NCI-H2081 (cell line): ENCODE measurements at places on chromosomes 7 and 10.

DNA sequence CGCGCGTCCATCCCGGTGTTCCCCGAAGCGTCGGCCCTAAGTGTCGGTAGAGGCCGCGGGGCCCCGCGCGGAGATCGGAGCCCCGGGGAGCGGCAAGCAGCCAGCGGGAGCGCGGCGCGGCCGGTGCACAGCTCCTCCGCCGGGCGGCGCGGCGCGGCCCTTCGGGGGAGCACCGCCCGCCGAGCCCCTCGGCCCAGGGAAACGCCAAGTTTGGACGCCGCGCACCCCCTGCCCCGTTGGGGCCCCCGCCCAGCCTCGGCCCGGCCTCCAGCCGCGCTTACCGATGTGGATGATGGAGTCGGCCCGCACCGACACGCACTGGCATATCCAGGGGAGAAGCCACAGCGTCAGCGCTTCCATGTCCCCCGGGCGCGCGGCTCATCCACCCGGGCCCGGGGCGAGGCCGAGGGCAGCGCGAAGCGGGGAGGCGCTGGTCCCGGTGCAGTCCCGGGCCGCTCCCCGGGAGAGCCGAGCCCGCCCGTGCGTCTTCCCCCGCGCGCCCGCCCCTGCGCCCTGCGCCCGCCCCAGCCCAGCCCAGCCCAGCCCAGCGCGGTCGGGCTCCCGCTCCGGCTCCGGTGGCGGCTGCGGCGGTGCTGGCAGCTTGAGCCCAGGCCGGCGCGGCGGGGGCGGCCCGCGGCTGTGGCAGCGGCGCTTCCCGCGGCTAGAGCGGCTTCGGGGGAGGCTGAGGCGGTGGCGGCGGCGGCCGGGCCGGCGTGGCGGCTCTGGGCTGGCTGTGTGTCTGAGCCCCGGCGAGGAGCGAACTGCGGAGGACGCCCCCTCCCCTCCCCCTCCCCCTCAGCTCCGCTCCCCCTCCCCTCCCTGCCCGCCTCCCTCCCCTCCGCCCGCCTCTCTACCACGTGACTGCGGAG lies at the start of gene GRID1:
Gene GRID1, minus strand, starts transcription at position 763 of the 869 bp plus-strand sequence.
- DNase-seq, result peak; percentile 55

- no peak for DNase-seq
These were observed 21.2 kb downstream of the YAE1 start for GRCh38 chr7:39587393-39587792.

GRCh38 chr7:157347217-157347904 lies 10.6 kb downstream of the DNAJB6 start:
- no peak for DNase-seq

DNA sequence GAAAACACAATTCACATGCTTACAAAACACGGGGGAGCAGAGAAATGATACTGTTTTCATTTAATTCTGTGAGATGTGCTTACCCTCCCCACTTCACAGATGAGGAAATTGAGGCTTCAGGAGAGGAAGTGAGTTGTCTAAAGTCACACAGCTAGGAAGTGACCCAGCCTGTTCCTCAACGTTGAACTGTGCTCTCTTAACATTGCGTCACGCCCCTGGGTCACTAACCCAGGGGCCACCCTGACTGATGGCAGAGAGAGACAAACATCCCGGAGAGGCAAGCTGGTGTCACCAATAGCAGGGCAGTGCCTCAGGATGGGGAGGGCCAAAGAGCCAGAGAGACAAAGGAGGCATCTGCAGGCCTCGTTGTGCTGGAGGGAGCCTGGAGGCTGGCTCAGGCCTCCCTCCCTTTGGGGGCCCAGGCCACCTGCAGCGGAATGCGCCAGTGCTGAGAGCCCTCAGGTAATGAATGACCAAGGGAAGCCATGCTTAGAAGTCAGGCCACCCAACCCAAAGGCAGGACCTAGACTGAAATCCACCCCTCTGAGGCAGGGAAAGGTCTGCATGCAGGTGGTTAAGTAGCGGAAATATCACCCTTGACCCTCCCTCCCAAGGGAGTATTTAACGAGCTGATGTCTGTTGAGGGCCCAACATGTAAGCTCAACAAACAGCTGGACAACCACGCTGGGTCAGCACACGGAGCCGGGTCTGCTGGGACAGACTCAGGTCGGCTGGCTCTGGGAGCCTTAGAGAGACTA lies 81.3 kb downstream of the C10orf105 start:
- no peak for DNase-seq

- DNase-seq, result no peak
These were observed 385.0 kb downstream of the DPP6 start for GRCh38 chr7:154437234-154437633.

DNA sequence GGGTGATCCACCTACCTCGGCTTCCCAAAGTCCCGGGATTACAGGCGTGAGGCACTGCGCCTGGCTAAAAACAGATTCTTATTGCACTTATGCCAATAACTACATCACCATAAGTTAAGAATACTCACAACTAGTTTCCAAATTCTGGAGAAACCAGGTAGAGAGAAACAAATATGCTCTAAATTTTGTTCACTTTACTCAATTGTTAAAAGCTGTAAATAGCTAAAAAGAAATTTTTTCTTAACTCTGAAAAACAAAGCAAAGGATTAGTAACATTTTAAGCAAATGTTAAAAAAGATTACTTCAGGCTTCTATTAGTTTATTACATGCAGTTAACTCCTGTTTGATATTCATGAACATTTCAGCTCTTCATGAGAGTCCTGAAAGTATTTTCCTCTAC lies 28.3 kb upstream of the ZMIZ2 start:
- DNase-seq, result no peak

- no peak for DNase-seq
These were observed 15.3 kb downstream of the LIPK start for GRCh38 chr10:88721392-88721791.

- DNase-seq, result no peak
These were observed 218.2 kb downstream of the RELN start for GRCh38 chr7:103771294-103771693.

GRCh38 chr10:88500656-88501055 lies 82.5 kb downstream of the RNLS start:
- no peak for DNase-seq

- no peak for DNase-seq
These were observed 383.2 kb upstream of the ZMIZ1 start for GRCh38 chr10:78685466-78686103.

GRCh38 chr10:36177071-36177470 lies 535.0 kb upstream of the FZD8 start:
- no peak for DNase-seq

DNA sequence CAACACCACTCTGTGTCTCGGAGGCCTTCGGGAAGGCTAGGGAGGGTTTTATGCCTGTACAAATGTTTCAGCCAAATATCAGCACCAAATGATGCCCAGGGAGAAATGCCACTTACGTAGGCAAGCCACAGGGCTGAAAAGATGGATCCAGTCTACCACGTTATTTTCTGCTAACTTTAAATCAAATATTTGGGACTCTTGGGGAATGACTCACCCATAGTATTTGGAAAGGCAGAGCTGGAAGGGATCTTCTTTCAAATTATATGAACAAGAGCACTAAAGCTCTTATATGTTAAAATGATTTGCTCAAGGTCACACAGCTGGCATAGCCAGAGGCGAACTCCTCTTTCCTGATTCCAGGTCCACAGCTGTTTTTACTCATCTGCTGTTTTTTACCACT lies 591.4 kb downstream of the SORCS1 start:
- DNase-seq, result no peak

DNA sequence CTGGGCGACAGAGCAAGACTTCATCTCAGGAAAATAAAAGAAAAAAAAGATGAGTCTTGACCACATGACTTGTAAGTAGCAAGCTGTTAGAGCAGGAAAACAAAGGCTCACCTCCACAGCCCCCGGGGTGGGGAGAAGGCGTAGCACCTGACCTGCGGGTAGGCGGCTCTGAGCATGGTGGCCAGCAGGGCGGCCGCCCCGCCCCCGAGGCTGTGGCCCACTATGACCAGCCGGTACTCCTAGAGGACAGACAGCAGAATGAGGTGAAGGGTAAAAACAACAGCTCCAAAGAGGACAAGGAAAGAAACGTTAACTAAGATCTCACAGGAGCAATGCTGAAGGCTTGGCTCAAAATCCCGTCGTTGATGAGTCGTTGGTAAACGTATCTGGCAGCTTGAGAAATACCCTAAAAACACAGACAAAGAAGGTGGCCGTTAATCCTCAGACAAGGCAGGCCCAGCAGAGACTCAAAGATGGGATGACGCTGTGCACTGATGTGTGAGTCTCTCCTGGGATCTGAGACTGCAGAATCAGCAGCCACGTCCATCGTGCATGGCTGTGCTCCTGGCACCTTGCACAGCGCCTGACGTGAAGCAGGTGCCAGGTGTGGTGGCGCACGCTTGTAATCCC lies 31.1 kb downstream of the DAGLB start:
- no peak for DNase-seq

DNA sequence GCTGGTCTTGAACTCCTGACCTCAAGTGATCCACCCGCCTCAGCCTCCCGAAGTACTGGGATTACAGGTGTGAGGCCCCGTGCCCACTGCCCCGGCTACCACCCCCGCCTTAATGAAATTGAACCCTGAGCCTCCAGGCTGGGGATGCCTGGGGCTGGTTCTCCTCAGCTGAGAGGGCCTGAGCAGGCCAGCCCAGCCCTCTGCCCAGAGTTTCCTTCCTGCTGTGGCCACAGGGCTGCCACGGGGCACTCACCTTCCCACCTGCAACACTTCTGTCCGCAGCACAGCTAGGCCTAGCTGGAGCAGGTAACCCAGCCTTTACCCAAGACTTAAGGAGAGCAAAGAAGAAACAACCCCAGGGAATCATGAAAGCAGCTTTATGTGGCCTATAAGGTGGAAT lies 78.1 kb upstream of the ANLN start:
- DNase-seq, result no peak

- no peak for DNase-seq
These were observed 54.9 kb upstream of the SP4 start for GRCh38 chr7:21373031-21373430.

GRCh38 chr10:32548208-32548607 lies 102.3 kb downstream of the CCDC7 start:
- no peak for DNase-seq

DNA sequence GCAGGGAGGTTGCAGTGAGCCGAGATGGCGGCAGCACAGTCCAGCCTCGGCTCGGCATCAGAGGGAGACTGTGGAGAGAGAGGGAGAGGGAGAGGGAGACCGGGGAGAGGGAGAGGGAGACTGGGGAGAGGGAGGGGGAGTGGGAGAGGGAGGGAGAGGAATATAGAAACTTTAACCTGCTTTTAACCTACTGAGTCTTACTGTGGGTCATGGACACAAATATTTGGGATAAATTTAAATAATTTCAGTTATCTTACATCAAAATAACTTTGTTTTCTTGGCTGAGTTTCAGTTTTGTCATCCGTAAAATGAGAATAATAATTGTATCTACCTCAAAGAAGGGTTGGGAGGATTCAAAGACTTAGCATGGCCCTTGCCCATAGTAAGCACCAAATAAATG lies 319.8 kb downstream of the LRMDA start:
- no peak for DNase-seq

DNA sequence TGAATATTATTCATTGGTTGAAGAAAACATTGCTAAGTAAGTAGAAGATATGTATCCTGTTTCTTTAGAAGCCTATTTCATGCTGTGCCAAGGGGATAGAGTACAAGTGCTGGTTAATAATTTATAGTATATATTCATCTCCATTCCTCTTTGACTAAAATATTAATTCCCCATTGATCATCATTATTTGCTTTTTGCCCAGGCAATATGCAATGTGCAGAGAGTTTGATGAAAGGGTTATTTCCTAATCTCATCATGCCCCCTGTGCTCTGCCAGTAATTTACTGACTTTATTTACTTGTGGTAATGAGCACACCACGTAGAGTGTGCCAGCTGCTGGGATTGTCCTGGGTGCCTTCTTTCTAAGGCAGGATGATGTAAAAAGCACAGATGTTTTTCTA lies 180.9 kb downstream of the REEP3 start:
- DNase-seq, result peak; percentile 22

DNA sequence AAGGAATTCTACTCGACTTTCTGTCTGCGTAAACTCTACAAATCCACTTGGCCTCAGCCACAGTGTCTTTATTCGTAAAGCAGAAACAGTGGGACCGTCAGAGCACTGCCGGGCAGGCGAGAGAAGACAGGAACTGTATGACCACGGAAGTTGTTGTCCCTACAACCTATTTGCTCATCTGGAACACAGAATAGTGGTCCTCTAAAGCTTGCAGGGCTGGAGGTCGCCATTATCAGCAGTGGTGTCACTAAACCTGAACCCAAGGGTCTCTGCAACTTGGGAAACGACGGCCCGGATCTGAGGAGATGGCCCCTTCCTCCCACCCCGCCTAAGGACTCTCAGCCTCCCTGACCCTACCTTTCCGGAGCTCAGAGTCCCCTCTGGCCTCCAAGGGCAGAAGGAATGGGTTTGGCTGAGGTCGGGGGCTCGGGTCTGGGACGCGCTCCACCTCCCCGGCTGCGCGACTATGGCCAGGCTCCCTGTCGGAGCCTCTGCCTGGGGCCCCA lies 442 bp downstream of the STYXL1 start:
- DNase-seq, result no peak

DNA sequence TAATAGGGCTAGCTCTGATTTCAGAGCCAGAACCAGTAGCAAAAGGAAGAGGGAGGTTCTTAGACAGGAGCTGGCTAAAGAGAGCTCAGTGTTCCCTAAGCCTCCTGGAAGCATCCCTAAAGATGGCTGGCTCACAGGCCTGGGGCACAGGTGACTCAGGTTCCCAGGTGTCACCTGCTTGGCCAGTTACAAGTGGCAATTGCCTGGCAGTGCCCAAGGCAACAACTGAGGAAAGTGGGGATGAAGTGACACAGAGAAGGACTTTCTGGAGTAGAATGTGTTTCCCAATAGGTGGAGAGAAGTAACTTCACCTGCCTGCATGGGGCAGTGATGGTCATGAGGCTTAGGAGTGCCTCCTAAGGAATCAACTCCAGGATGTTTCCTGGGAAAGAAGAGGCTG lies 66.5 kb upstream of the EEPD1 start:
- no peak for DNase-seq

DNA sequence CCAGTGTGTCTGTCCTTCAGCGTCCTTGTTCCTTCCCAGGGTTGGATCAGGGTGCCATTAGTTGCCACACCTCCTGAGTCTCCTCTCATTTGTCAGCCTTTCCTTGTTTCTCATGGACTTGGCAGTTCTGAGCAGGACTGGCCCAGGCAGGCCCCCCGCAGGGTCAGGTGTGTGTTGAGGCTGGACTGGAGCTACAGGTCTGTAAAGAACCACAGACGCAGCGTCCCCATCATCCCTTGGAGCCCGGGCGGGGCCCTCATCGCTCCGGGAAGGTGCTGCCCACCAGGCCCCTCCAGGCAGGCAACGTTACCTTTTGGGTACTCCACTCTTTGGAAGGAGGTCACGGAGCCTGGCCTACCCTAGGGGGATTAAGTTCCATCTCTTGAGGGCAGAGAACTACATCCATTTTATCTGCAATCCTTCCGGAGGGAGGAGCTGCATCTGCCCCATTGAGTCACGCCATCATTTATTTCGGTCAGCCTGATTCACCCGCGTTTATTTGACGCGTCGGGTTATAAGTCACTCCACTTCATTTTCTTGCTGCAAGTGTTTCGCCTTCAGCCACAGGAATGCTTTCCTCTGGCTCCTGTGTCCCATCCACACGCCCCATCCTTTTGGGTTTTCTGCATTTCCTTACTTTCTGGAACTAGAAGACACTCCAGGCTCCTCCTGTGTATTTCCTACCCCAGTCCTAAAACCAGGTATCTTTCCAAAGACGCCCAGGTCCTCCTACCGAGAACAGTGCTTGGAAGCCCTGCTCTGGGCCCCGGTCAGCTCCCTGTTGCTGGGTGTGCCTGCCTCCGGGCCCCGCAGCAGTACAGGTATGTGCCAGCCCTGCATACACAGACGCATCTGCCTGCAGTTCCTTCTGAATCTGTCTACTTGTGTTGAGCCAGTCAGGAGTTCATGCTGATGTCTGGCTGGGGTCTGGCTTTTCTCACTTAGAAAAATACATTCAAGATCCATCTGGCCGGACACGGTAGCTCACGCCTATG lies 141.9 kb downstream of the MAD1L1 start:
- no peak for DNase-seq

GRCh38 chr7:95530881-95531280 lies 45.1 kb downstream of the ASB4 start:
- DNase-seq, result no peak
